ENCODE measurements at places on chromosomes 1 and 21.

- no peak for DNase-seq
Observed at GRCh38 chr1:183241471-183241870, 55.4 kb downstream of the LAMC2 start.

- no peak for DNase-seq
Observed at GRCh38 chr1:25128121-25128621, 104.1 kb downstream of the SYF2 start.

DNA sequence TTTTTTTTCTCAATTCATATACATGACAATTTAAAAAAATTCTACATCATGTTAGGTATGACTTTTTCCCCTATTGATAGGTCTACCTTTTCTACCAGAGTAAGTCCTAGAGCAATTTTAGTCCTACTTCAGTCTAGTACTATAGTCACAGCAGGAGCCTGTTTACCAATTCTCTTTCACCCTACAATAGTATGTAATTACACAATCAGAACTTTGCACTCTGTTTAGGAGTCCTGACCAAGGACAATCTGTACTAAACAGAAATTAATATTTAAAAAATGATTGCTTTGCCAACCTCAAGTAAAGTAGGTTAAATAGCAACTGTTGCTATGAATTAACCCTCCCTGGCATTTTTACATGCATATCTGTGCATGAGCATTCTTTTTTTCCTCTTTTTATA, 810 bp upstream of the CYP4A11 start:
- DNase-seq: no peak

- DNase-seq: no peak
Observed at GRCh38 chr1:76607717-76608116, 259.6 kb upstream of the ST6GALNAC5 start.

GRCh38 chr1:158417586-158417985, 8.5 kb downstream of the OR10K2 start:
- DNase-seq: no peak

DNA sequence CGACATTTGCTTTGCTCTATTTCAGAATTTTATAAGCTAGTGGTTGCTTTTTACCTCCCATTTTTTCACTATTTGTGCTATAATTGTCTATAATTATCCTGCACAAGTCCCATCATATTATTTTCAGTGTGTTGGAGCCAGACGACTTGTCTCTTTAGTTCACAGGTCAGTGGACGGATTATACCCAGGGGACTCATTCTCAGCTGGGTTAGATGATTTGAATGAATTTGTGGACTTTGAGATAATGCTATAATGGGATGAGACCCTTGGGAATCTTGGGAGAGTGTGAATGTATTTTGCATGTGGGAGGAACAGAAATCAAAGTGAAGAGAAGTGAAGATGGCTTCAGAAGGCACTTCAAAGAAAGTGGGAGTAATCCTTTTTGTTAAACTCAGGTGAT, 31.5 kb upstream of the KCNK1 start:
- DNase-seq: no peak

DNA sequence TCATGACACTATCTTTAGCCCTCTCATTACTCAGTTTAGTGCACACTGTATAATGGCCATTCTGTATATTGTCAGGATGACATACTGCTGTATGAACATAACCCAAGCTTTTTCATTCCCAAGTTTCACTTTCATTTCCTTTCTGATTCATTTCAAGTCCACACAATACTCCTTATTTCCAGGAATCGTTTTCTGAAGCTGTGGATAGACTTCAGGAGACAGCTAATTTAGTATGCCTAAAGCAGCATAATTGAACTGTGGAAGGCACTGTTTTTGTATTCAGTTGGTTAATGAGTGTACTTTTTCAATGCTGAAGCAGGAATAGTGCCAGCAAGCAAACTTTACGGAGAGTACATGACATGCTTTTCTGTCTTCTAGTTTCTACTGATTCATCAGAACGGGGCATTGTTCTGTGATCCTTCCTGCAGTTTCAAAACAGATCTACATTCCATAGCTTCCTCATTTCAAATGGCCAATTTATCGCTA, 578.5 kb upstream of the ZP4 start:
- no peak for DNase-seq

DNA sequence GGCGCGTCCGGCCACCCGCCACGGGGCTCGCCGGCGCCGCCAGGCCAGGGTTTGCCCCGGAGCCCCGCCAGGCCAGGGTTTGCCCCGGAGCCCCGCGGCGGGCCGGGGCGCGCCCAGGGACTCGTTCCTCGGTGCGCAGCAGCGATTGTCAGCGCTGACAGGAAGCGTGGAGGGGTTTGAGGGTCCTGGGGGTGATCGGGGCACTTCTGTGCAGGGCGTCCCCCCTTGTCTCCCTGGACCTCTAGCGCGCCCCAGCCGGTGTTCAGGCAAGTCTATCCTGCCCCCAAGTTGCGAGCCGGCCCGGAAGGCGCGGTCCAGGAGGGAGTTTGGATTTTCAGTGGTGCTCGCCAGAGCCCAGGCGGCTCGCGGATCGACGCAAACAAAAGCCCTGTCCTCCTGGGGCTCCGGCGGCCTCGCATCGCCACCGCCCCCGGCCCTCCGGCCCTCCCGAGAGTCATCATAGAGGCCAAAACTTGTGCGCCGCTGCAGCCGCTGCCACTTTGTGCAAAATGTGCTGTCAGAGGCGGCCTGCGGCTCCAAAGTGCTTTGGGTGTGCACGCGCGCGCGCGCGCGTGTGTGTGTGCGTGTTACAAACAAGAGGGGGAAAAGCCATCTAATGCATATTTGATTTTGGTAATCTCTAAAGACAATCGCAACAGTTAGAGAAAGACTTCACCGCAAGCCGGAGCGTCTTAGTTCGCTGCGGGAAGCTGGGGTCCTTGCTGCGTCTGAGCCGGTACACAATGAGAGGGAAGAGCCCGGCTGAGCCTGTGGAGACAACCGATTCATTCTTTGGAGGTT, 1.0 kb downstream of the ROR1 start:
- no peak for DNase-seq

- no peak for DNase-seq
Observed at GRCh38 chr1:97254731-97255463, 533.3 kb downstream of the PTBP2 start.

DNA sequence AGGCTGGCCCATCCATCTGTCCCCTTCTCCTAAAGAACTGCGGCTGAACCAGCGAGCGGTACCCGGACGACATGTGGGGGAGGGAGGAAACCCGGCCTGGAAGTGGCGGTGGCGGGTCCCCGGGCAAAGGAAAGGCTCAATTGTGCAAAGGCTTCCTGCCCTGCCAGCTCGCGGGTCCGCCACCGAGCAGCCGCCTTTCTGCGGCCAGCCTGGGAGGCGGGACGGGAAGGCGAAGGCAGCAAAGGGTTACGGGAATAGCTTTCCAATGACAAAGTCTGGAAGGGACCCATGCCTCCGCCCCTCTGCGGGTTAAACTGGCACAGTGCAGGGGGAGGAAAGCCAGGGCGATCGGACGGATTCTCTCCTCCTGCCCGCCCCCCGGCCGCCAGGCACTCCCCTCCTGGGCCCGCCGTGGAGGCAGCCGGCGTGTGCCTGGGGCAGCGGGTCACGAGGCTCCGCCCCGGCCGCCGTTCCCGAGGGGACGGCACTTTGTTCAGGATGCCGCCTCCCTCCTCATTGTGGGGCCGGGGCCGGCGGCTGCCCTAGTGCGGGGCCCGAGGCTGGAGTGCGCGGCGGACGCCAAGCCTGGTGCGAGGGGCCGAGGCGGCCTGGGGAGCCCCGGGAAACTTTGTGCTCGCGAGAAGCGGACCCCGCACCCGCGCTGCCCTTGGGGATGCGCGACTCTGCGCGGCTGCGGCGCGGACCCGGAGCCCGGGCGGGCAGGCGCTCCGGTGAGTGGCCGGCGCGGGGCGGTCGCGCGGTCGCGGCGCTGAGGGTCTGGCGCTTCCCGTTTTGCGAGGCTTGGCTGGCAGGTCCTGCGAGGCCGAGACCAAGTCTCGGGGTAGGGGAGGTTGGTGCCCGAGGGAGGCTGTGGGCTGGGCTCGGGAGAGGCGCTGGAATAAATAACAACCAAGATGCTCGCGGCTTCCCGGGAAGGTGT, at the start of gene NAV1:
Gene NAV1, plus strand, starts transcription at position 516 of the 940 bp plus-strand sequence. CDS start 83,758 bp downstream, outside the sequence.
- DNase-seq: no peak

GRCh38 chr1:86508583-86508969, 38.3 kb upstream of the CLCA4 start:
- DNase-seq: no peak

DNA sequence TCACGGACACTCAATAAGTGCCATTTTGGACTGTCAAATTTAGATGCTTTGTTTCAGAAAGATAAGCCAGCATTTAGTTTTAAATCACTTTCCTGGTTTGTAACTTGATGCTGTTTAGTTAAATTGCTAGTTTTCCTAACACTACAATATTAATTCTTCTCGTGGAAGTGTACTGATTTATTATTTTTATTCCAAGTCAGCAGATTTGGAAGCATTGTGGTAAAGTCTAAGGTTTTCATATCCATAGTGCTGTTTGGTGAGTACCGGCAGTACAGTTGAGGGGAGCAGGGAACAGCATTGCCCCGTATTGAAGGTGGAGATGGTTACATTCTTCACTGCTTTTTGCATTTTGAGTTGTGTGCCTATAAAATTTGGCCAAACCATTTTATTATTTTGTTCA, 36.3 kb downstream of the S100B start:
- DNase-seq: no peak

- DNase-seq: no peak
Observed at GRCh38 chr21:18114810-18115209, 129.8 kb upstream of the CHODL start.

GRCh38 chr1:36994868-36995267, 39.4 kb downstream of the GRIK3 start:
- no peak for DNase-seq
